ENCODE measurements at places on chromosomes 7 and 10.

GRCh38 chr7:74544706-74545469 lies 91.2 kb downstream of the GTF2IRD1 start:
- no peak for DNase-seq

- no peak for DNase-seq
These were observed 21.8 kb downstream of the AKR1E2 start for GRCh38 chr10:4847561-4848355.

DNA sequence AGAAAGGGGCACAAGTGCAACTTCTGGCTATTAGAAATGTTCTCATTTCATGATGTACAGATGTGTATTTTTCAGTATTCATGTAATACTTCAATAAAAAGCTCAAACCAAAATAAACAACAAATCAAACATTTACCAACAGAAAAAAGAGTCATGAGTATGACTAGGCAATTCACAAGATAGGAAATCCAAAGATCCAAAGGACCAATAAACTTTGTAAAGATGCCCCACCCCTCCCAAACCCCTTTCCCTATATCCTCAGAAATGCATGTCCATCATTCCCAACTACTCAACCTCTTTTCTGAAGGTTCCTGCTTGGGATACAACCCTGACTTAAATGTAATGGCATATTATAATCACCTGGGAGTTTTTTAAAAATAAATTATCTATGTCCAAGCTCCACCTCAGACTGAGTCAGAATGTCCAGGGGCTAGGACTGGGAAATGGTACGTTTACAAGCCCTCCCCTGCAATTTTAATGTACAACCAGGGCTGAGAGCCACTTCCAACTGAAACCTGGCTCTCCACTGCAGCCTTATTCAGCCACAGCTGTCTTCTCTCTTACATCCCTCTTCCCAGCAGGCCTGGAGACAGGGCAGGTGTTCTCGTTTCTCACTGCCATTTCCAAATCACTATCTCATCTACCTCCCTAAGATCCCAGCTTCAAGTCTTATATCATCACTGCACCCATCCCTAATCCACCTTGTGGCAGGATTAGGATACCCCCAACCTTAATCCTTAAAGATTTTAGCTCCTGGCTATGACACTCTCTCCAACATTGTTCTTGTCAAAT lies 36.5 kb downstream of the COA1 start:
- DNase-seq = no peak

DNA sequence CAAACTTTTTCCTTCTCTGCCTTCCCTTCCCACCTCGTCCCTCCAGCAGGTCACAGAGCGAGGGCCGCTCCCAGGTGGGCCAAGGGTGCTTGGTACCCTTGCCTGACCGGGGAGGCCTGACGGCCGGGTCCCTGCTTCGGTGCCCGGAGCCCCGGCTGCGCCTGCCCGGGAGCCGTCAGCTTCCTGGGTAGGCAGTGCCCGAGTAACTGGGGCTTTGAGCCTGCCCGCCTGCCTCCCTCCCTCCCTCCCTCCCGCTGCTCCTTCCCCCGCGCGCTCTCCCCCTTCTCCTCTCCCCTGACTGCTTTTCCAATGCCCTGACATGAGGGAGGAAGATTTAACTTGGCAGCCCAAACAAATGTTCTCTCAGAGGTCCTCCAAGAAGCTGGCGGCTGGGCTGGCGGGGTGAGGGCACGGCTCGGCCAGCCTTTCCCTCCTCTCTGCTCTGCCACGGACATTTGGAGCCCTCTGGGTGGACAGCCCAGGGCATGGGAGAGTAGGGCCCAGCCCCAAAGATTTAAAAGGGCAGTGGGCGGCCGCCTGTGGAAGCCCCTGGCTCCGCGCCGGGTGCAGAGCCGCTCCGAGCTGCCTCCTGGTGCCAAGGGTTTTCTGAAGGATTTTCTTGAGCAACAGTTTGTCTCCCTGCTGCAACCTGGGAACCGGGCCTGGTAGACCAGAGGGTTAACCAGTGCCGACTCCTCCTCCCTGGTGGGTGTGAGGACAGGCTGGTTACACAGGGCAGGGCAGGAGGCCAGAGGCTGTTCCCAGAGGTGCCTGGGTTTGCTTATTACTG lies 2.0 kb downstream of the ZMIZ1 start:
- DNase-seq = peak; percentile 95

DNA sequence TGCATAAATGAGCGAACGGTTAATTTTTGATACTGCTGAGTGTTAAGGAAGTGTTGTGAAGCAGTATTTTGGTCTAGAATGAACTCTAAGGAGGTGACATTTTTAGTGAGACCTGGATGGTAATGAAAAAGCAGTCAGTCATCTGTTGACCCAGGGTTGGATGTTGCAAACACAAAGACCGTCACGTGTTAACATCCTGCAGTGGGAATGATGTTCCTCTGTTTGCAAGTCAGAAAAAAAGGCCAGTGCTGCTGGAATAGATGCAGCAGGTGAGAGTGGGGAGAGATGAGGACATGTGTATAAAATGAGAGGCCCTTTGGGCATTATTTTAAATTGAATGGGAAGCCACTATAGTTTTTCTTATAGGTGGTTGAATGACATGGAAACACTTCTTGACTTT lies 39.3 kb downstream of the INSYN2A start:
- DNase-seq = no peak

- DNase-seq = no peak
These were observed 47.0 kb upstream of the ELMO1 start for GRCh38 chr7:37495574-37496184.

- DNase-seq = no peak
These were observed 138.0 kb upstream of the TARP start for GRCh38 chr7:38411404-38411803.

GRCh38 chr10:9198611-9199010 lies 1144.1 kb downstream of the GATA3 start:
- no peak for DNase-seq

DNA sequence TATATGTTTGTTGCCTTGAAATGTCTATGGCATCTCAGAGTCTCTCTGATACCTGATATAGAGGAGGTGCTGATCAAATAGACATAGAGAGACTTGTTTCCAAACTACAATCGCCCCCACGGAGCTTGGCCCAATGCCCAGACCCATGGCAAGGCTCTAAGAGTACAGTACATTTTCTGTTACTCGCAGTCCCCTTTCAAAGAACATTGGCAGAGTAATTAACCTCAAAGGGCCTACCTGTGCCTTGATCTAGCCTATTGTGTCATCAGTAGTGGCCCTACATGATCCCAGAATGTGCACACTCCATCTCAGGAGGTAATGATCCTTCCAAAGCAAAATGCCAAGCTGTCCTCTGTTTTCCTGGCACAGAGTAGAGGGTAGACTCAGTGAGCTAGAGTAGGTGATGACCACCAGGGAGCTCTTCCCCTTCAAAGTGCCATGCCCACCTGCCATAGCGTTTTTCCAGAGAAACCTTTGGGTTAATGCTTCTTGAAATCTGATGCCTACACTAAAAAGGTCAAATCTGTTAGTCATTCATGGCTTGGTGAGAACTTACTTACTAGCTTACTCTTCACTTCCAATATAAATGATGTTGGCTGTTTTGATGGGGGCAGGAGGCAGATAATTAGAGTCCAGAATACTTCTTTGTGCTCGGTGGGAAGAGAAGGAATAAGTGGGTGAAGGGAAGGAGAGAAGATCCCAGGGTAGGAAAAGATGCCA lies 41.2 kb upstream of the ACSL5 start:
- DNase-seq = no peak

DNA sequence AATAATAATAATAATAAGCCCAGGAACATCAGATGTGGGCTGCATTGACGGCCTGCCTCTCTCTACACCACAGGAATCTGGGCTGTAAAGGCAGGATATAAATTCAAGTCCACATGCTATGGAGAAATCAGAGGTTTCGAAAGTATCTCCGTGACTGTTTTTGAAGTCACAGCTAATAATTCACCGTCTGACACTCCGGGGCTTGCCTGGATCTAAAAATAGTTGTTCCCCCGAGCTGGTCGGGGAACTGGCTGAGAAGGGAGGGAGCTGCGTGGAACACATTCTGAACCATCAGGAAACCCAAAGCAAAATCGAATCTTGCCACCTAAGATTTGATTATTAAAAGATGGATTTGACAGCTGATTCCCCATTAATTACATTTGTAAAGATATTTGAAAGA lies 35.4 kb downstream of the KLF6 start:
- no peak for DNase-seq

DNA sequence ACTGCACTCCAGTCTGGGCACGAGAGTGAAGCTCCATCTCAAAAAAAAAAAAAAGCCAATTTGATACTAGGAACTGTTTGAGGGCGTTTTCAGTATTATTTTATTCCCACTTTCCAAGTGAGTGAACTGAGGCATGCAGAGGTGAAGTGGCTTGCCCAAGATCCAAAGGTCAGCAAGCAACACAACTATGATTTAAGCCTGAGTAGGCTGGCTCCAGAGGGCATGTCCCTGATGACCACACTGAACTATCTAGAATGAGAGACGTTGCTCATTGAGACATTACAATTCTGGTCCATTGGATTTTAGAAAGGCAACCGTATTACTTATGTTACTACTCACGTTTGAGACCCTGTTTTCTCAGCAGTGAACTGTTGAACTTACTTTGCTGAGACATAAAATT lies 20.8 kb downstream of the KCNMA1 start:
- no peak for DNase-seq

- DNase-seq = no peak
These were observed 131.7 kb downstream of the DGKI start for GRCh38 chr7:137715121-137715520.

- DNase-seq = no peak
These were observed 1.1 kb downstream of the EPHB6 start for GRCh38 chr7:142855756-142856564.

DNA sequence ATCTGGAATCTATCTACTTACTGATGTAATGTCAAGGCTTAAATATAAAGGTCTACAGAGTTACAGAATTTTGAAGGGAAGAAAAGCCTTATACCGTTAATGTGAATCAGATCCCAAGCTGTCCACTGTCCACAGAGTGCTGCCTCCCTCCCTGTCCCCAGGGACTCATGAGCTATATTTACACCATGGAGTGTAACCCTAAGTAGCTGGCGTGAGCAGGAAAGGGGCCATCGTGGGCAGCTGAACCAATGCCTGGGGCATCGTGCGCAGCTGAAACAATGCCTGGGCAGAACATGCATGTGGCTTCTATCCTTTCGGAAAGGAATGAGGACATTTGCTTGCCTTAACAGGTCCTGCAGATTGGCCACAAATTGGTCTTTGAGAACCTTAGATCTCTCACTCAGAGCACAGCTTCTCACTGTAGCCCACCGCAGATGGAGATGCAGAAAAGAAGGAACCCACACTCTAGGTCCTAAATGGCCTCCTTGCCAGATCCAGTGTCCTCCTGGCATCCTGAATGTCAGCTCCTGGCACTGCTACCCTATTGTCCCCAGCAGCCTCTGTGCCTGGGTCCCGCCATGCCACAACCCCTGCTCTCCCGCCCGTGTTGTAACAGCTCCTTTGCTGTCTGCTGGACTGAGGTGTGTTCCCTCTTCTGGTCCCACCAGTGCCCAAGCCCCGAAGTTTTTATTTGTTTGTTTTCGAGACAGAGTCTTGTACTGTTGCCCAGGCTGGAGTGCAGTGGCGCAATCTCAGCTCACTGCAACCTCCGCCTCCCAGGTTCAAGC lies 30.3 kb downstream of the CCDC3 start:
- no peak for DNase-seq

GRCh38 chr7:146826329-146826728 lies 709.7 kb downstream of the CNTNAP2 start:
- DNase-seq = no peak

DNA sequence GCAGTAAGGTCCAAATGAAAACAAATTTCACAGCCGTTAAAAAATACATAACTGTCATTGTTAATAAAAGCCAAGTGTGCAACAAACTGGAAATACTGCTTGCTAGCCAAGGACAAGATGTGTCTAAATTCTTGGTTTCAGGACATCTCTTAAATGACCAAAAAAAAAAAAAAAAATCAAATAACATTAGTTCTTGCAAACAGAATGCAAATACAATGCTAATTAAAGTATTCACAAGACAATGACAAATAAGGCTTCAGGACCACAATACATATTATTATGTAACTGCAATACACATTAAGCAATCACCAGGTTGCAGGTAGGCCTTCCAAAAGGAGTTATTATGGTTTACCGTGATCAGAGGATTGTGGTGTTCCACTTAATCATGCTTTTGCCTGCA lies 3.6 kb downstream of the ARHGAP21 start:
- DNase-seq = no peak

DNA sequence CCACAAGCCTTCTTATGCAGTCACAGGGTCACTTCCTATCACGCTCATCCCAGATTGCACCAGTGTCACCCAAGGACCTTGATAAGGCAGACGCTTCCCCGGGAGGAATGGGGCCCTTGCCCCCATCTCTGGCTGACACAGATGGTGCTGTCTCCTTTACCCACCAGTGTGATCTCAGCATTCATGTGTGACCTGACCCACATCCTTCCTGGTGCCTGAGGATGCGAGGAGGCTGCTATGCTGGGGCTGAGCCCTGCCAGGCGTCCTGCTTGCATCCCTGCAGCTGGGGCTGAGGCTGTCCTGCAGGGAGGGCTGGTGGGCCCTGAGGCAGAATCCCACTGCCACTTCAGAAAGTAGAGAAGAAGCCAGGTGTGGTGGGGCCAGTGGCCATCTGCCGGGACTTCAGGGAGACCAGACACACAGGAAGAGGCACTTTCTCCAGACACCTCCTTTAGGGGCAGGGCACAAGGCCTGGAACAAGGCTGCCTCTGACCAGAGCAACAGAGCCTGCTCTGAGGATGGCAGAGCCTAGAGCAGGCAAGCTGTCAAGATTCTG lies 35.3 kb downstream of the RASGEF1A start:
- no peak for DNase-seq

DNA sequence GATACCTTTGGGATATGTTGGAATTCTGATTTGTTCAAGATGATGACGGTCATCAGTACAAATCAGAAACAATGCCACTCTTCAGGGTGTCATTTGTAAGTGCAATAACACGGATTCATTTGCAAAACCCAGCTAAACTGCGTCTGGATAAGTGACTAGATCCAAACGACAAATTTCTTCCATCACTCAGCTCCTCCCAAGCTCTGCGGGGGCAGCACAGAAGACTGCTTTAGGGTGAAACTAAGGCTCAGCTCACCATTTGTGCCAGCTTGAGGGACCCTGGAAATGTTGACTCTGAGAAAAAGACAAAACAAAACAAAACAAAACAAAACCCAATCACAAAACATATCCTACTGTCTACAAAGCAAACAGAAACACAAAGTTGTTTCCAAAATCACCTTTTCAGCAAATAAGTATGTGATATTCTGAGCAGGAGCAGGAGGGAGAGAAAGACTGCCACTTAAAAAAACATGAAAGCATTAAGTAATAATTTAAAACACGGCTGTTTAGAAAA lies 8.0 kb downstream of the EVX1 start:
- no peak for DNase-seq

- no peak for DNase-seq
These were observed 58.0 kb downstream of the NEBL start for GRCh38 chr10:20839141-20839540.

Measured in substantia nigra (tissue), 51 donors.